Mesenteric fat pad (tissue), 1 donor: ENCODE measurements at places on chromosomes 12 and 14. TPM values are rescaled to one million over a fixed set of nuclear protein-coding genes. Genes with fewer than 3 reads are reported as not detected.

DNA sequence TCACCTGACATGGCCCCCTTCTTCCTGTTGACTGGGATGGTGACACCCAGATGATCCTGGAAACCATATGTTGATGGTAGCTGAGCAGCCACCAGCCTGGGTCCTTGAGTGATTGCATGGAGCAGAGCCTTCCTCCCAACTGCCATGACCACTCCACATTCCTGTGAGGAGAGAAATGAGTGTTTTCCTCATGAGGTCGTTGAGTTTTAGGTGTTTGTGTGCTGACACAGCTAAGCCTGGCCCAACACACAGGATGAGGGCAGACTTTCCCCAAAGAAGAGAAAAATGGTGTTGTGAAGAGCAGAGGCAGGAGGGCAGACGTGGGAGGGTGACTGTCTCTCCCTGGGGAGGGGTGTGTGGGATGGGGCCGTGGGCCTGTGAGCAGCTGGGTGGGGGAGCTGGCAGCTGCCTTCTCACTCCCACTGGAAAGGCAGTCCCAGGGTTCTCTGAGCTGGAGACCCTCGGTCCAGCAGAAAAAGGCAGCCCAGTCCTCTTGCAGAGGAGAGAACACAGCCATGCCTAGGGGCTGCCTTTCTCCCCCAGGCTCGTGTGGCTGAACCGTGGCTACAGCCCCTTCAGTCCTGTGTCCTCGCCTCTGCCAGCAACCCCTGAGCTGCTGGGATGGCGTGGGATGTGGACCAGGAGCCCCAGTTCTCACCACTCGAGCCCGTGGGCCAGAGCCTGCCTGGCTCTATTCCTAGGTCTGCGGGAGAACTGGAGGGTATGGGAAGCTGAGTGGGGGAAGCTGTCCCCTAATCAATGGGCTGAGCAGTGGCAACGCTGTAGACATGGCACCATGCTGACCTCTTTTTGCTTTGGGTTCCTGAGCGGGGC lies 257.0 kb downstream of the ADGRD1 start:
- peak; percentile 49 for DNase-seq

The ADCY6 gene
- 58.5 TPM for total RNA-seq

DNA sequence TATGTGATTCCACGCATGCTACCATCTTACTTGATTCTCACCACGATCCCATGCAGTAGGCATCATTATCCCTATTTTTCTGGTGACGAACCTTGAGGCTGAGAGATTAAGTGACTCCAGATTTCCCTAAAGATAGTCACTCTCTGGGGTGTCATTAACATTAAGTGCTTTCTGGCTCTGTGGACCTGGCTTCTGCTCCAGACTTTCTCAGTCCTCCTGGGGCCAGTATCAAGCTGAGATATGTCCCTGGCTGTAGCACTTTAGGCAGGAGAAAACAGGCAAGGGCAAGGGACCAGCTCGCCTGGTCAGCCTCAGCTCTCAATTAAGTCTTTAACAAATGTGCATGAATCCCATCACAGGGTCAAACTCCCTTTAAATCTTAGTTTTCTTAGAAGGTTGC lies 38.3 kb upstream of the PRB2 start:
- DNase-seq, result no peak

- no peak for DNase-seq
Measured at GRCh38 chr12:127414636-127415035, 852.3 kb upstream of the TMEM132C start.

DNA sequence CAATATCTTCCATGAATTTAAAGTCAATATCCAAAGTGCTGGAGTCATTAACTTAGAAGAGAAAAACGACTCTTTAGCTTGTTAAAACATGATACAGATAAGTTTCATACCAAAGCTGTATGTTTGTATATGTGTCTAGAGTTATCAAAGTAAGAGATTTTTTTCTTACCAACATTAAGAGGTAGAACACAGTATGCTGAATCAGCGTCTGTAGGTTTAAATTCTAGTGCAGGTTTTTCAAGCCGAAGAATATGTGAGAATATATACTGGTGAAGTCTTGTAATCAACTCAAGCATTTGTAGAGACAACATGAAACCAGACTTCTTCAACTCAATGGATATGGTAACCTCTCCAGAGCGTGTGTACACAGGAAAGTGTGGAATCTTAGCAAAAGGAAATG lies 49.6 kb downstream of the DICER1 start:
- no peak for DNase-seq

GRCh38 chr12:111638556-111638955 lies 39.4 kb upstream of the ATXN2 start:
- no peak for DNase-seq

- no peak for DNase-seq
Measured at GRCh38 chr14:52413729-52414408, 99.8 kb downstream of the PTGER2 start.

DNA sequence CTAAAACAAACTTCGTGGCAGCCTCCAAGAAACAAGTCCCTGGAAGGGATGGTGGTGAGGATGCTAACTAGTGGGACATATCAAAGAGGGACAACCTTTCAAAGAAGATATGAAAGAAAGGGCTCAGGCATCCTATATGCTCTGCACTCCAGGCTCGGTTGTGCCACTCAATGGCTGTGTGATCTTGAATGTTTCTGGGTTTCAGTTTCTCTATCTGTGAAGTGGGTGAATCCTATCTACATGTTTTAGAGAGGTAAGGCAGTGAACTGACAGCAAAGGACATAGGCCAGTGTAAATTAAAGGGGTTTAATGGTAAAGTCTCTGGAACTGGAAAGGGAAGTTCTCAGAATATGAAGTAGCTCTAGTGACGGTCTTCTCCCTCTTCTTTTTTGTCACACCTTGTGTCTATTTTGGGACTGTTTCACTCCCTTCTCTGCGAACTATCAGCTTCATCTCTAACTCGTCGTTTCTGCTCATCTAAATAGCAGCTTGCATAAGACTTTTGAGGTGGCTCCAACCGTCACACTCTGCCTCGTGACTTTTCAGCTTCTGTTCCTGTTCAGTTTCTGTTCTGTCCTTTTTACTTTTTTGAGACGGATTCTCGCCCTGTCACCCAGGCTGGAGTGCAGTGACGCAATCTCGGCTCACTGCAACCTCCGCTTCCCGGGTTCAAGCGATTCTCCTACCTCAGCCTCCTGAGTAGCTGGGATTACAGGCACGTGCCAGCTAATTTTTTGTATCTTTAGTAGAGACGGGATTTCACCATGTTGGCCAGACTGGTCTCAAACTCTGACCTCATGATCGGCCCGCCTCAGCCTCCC lies 273.6 kb downstream of the SUDS3 start:
- DNase-seq, result no peak

DNA sequence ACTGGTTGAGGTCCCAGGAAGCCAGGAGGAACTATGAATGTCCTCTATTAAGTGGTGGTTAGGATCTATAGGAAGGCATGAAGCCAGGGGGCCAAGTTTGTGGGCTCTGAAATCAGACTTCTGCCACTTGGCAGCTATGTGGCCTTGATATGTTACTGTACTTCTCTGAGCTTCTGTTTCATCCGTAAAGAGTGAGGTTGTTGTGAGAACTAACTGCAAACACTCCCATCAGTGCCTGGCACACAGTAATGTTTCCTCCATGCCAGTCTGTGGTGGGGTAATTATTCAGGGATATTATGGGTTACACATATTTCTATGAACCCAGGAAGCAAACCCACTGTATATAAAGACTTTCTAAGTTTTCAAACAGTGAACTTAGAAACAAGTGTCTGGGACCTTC lies 57.4 kb downstream of the PLXNC1 start:
- no peak for DNase-seq

DNA sequence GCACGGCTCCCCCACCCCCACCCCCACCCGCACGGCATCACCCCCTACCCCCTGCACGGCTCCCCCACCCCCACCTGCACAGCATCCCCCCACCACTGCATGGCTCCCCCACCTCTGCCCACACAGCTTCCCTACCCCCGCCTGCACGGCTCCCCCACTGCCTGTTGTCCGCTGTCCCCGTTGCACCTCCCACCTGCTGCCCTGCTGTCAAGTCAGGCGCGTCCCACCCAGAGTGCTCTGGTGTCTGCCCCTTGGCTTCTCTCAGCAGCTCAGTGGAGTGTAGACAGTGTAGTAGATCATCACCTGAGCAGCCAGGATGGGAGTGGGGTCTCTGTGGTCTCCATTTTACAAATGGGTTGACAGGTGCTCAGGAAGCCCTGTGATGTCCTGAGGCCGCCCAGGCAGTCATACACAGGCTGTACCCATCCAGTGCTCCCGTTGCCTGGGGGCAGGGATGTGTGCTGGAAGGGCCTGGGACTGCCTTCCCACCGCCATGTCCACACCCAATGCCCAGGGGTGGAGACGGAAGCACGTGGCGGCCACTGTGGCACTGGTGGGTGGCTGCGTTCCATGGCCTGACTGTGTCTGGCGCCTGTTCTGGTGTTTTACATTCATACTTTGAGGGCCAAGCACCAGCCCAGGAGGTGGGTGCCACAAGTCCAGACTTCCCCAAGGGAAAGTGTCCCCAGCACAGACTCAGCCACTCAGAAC lies 32.5 kb downstream of the PACS2 start:
- no peak for DNase-seq

- no peak for DNase-seq
Measured at GRCh38 chr12:85949253-85949652, 75.2 kb downstream of the NTS start.

- DNase-seq, result no peak
Measured at GRCh38 chr12:12088147-12088546, 17.4 kb downstream of the BCL2L14 start.

GRCh38 chr14:51880835-51881580 lies 20.6 kb downstream of the GNG2 start:
- DNase-seq, result no peak

- no peak for DNase-seq
Measured at GRCh38 chr12:9752145-9752933, 8.4 kb downstream of the CD69 start.

- DNase-seq, result no peak
Measured at GRCh38 chr12:82430541-82431145, 72.3 kb downstream of the METTL25 start.

DNA sequence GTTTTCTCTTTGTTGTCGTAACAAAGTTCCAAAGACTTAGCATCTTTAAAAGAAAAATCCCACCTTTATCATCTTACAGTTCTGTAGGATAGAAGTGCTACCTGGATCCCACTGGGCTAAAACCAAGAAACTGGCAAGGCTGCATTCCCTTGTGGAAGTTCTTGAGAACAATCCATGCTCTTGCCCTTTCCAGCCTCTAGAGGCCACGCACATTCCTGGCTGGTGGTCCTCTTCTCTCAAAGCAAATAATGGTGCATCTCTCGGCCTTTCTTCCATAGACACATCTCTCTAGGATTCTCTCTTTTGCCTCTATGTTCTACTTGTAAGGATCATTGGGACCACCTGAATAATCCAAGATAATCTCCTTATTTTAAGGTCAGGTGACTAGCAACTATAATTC lies 8.2 kb upstream of the PAWR start:
- no peak for DNase-seq

The LRCOL1 gene
- total RNA-seq, result not detected

The KRT74 gene
- not detected for total RNA-seq

DNA sequence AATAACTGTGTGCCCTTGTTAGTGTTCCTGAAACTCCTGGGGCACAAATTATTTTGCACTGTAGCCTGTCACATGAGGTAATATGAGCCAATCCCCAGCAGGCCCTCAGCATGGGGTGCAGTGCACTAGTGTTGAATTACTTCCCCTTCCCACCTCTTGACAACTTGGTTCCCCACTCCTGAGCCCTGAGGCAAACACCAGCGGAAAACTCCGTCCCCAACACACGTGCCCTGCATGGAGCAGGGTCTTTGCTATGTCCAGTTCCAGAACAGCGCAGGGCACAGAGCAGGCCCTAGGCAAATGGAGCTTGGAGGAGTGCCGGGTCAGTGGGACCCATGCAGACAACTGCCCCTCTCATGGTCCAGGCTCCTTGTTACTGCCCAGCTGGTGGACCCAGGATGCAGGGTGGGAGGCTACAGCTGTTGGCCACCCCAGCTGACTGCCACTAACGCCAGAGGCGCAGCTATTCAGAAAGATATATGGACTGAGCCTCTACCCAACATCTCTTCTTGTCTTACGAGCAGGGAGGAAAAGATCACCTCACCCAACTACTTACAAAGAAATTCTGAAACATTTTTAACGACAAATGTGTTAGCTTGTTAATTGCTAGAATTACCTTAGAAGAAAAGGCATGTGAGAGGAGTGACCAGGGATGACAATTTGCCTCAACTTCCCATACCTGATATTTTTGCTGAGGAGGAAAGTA lies 71.6 kb downstream of the NT5DC3 start:
- DNase-seq, result no peak

- no peak for DNase-seq
Measured at GRCh38 chr14:90060312-90060964, 1.4 kb upstream of the KCNK13 start.
